Spinal cord (tissue), 10 donors: ENCODE measurements at places on chromosomes 3 and 15. TPM values are rescaled to one million over a fixed set of nuclear protein-coding genes. Genes with fewer than 3 reads are reported as not detected.

GOLGA8R gene
- total RNA-seq, result 2.8 TPM

EXD1 gene
- 0.40 TPM for total RNA-seq

QTRT2 gene
- total RNA-seq, result 21.2 TPM

CLRN1 gene
- total RNA-seq, result not detected

GRCh38 chr3:125632597-125632996 lies 37.3 kb upstream of the OSBPL11 start:
- no peak for DNase-seq

DNA sequence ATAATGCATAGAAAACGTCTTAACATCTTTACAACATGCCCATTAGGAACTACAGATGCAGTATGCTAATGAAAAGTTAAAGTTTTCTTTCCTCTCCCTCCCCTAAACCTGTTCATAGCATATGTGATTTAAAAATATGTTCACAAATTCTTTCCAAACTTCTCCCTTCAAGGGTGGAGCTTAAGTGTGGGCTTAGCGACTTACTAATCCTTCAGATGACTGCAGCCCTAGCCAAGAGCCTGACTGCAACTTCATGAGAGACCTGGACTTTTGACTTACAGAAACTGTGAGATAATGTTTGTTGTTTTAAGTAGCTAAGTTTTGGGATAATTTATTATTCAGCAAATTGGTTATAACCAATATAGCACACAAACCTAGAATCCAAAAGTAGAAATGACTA lies 22.0 kb upstream of the ANXA2 start:
- DNase-seq, result no peak

DNA sequence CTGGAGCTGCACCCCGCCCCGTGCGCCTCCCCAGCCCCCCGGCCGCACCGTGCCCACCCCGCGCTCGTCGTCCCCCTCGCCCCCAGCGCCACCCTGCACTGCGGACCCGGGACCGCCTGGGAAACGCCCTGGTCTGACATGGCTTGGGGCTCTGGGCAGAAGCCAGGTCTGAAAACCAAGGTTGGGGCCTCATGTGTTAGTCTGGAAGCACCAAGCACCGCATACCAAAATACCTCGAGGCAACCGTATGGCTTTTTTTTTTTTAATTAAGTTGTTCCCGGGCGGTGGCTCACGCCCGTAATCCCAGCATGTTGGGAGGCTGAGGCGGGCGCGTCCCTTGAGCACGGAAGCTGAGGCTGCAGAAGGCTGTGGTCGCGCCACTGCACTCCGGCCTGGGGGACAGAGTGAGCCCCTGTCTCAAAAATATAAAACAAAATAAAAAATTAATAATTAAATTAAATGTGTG lies 91.5 kb upstream of the CHD2 start:
- no peak for DNase-seq

DNA sequence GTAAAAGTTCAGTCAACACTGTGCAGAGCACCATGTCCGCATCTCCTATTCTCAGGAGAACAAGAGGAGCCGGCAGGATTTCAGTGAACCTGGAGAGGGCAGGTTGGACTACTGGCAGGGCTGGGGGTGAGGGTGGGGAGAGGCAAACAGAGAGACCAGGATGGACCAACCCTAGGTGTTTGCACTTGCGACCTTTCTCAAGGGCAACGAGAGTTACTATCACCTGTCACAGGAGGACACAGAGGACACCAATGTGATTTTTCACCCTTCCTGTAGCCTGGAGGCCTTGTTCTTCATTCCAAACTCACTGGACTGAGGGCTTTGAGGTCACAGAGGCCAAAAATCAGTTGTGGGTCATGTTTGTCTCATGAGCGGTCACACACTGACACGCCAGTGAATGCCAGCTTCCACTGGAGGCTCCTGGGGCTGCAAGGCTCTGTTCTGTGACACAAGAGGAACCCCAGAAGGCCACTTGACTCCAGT lies 89.5 kb downstream of the CPN2 start:
- DNase-seq, result no peak

DNA sequence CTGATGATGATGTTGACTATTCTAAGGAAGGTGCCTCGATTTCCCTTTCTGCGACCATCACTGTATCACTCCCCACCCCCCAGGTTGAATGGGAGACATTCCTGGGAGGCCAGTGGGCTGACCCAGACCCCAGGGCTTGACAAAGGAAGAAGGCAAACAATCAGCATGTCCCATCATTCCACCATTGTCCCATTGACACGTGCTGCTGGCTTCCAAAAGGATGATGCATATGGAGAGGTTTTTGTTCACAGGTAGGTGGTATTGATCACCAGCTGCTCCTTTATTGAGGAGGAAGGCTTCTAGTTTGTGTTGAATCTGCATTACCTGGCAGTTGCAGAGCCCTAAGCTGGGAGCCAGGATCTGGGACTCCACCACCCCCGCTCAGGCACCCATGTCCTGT lies 30.4 kb downstream of the RASGRF1 start:
- DNase-seq, result no peak

DNA sequence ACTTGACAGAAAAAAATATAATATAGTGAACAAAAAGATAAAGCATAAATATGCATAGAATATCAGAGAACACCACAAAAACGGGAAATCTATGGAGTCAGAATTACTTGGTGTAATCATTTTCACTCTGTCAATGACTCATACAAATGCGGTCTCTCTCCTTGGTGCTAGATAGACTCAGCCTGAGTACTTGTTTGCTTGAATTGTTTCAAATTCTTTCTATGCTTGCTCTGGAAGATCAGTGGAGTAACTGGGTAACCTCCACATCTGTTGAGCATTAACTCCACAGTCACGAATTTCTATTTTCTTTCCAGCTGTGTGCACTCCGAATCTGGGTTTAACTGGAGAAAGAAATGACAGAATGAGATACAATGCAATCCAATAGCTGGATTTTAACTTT lies 760.4 kb downstream of the ZPLD1 start:
- no peak for DNase-seq
